ENCODE measurements at places on chromosomes 12 and 14. TPM values are rescaled to one million over a fixed set of nuclear protein-coding genes. Genes with fewer than 3 reads are reported as not detected.

GRCh38 chr12:115799610-115800009 is 477.9 kb downstream of the MED13L start:
- H3K4me1 ChIP-seq, result no peaks in the 10 kb centered on the region
- no peak for DNase-seq
- no peaks in the 10 kb centered on the region for H3K36me3 ChIP-seq

DNA sequence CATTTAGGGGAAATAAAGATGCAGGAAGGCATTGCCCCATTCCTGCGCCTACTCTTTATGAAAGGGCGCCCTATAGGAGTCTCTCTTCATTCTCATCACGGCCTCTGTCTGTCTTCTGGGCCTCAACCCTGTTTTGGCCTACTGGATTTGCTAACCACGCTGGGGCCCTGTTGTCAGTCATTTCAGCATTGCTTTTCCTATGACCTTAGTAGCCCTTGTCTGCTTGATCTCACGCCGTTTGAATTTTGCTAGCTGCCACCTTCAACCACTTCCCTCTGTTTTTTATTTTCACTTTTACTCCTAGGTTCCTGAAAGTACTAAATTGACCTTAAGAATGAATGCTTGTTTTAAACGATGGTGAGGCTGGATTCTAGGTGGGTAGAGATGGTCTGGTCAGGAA is 139.0 kb downstream of the SYNE2 start:
- peaks cover 13% of the 10 kb centered on the region for H3K4me1 ChIP-seq
- peak overlapping the region; percentile 40 for H3K27ac ChIP-seq
- peaks cover 48% of the 10 kb centered on the region for H3K36me3 ChIP-seq
- no peaks in the 10 kb centered on the region for H3K27me3 ChIP-seq

- no peak overlapping the region for H3K27ac ChIP-seq
- no peaks in the 10 kb centered on the region for H3K4me1 ChIP-seq
- no peak overlapping the region for H3K4me3 ChIP-seq
- DNase-seq, result no peak
Observed at GRCh38 chr12:39161465-39162085, 256.2 kb upstream of the CPNE8 start.

- peaks cover 47% of the 10 kb centered on the region for H3K4me1 ChIP-seq
- peaks cover 3% of the 10 kb centered on the region for H3K27me3 ChIP-seq
- peaks cover 21% of the 10 kb centered on the region for H3K36me3 ChIP-seq
- no peak overlapping the region for H3K27ac ChIP-seq
- no peak for DNase-seq
Observed at GRCh38 chr12:67649261-67649569, 670 bp downstream of the DYRK2 start.

DNA sequence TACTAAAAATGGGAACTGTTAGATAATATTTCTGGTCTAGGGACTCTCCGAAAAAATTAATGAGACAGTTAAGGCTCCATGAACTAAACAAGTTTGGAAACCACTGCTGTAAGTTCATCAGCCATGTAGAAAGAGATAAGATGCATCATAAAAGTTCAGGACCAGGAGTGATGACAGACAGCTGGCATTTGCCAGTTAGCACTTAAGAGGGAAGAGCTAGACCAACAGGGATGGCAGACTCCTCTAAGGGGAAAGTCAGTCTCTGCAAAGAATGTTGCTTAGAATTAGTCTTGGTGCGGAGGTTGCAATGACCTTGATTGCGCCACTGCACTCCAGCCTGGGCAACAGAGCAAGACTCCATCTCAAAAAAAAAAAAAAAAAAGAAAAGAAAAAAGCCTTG is 129.4 kb downstream of the SYNE2 start:
- no peaks in the 10 kb centered on the region for H3K27me3 ChIP-seq
- H3K36me3 ChIP-seq, result peaks cover 37% of the 10 kb centered on the region
- H3K4me1 ChIP-seq, result no peaks in the 10 kb centered on the region
- no peak overlapping the region for H3K4me3 ChIP-seq

The LRIG3 gene
- total RNA-seq, result not detected

The TPPP2 gene
- total RNA-seq, result not detected

Measured in activated T-helper 1 cell treated with anti-CD3 and anti-CD28 coated beads, Interleukin-12 subunit alpha, Interleukin-12 subunit beta, Interleukin-2, Interleukin-4 antibody, amounts not matched to agents 30 ng/mL and 10 ng/mL and 1 ng/mL, durations not matched to agents 14 hours and 24 hours and 36 hours (primary cell).